Kidney epithelial cell (primary cell): ENCODE measurements at places on chromosomes 2 and 18. TPM values are rescaled to one million over a fixed set of nuclear protein-coding genes. Genes with fewer than 3 reads are reported as not detected.

Gene SLC5A7
- total RNA-seq: not detected in 2 replicates

DNA sequence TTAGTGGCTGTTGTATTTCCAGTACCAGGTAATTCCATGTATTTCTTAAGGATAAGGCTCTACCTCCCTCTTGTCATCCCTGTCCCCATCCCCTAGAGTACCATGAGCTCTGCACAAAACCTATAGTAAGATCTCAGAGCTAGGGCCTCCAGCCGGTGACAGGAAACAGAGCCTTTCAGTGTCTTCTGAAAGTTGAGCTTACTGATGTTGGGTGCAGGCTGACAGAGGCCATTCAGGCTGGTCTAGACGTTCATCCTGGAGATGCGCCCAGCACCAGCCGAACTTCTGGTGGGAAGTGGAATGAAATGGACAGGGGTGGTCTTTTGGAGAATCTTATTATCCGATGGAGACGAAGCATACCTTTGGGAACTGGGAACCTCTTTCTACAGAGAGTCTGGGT, 16.7 kb upstream of the LYPD6B start:
- no peak for DNase-seq

DNA sequence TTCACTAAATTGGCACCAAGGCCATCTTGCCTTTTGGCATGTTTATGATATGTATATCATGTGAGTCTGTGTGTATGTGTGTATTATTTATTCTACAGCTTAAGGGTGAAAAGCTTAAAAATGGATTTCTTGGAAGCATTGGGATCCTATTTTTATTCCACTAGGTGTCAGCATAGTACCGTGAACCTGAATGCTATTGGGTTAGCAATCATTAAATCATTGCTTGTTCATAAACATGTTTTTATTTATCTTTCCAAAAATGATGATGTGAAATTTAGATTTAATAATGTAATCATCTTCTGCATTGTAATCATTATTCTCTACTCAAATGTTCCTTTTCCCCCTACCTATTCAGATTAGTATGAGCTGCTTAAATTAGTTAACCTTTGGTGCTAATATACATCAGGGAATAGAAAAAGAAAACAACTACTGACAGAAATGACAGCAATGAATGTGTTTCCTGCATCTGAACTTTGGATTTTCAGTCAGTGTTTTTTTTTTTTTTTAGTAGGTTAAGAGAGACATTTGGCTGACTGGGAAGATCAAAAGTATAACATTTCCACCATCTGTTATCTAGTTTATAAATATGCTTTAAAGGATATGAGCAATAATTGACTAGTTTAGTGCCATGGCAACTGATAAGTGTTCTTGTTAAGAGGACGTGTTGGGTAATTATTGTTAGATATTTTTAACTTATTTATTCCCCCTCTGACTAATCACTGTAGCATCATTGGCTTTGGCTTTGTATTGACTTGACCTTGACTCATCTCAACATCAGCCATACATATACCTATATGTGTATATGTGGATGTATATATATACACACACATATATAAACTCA, 14.1 kb upstream of the ZSWIM2 start:
- DNase-seq: no peak

DNA sequence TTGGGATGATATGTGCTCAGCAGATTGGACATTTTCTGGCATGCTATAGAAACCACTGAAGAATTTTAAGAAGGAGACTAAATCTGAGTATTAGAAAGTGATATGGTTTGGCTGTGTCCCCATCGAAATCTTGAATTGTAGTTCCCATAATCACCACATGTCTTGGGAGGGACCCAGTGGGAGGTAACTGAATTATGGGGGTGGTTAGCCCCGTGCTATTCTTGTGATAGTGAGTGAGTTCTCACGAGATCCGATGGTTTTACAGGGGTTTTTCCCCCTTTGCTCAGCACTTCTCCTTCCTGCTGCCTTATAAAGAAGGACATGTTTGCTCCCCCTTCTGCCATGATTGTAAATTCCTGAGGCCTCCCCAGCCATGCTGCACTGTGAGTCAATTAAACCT, 535.9 kb upstream of the VRK2 start:
- DNase-seq: no peak

DNA sequence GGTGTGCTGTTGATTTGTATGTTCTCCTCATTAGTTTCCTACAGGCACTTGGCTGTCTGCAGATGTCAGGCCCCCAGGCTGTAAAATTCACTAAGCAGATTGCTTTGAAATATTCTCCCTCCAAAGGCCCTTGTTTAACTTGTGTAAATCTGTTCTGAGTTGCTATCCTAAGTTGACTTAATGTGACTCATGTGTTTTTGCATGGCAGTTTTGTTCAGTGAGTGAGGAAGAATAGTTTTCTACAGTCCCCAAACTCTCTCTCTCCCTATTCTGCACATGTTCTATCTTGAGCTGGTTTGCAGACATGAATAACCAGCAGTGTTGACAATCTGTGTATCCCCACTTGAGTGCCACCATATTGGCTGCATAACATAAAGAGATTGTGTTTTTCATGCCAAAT, 1005.4 kb upstream of the DDX18 start:
- DNase-seq: no peak

DNA sequence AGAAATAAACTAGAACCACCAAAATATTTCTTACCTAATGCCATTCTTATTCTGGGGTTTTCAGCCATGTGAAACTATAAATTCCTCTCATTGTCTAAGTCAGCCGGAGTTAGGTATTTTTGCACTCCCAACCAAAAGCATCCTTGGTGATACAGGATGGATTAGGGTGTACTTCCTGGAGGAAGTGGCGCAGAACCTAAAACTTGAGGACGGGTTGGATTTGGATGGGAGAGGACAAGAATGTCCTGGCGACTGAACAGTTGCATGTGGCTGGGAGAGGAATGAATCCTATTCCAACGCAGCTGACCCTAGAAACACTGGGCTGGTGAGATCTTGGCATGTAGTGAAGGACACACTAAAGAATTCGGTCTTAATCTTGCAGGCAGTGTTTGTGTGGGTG, 58.5 kb downstream of the E2F6 start:
- no peak for DNase-seq

GRCh38 chr2:67032076-67032475, 365.1 kb upstream of the ETAA1 start:
- no peak for DNase-seq

DNA sequence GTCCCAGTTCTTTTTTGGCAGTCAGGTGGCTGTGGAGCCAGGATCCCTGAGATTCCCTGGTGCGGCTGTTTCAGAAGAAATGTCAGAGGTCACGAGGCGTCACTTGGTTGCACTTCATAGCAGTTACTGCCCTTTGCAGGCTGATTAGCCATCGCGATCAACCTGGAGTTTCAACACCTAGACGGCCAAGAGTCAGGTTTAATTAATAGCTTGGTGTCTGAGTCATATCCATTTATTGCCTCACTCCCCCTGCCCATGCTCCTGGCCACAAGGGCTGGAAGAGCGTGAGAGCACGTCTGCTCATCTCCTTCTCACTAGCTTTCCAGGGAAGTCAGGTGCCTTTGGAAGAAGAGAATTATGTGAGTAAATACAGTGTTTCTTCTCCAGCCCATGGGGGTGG, 552.3 kb downstream of the TSN start:
- DNase-seq: peak; percentile 87

DNA sequence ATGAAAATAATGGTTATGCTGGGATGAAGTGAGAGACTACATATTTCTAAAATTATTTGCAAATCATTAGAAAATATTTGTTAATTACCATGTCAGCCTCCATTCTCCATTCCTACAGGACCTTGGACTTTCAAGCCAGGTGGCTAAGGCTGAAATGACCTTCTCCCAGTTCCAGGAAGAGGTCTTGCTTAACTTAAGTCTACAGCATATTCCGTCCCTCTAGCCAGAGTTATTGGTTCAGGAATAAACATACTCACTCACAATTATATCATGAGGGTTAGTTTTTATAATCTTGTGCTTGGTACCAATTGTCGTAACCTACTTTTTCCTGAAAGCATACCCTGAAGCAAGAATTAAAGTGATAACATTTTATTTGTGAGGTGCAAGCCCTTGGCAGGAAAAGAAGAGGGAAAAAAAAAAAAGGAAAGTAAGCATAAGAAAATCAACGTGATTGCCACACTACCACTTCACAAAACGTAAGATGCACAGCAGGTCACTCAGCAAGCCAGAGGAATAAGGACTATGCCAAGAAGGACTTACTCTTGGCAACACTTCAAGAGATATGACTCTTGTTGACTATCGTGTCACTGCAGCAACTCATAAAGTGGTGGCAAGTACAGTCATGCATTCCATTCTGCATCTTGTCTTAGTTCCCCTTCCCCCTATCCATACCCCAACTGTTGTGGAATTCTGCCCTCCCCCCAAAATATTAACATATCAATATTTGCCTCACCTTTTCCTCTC, 479.1 kb downstream of the MBD2 start:
- no peak for DNase-seq

Gene TACR1
- 0.21 TPM in 1 of 2 replicates, not detected in the other for total RNA-seq

Gene GPBAR1
- 0.92 TPM in 1 of 2 replicates, not detected in the other for total RNA-seq

DNA sequence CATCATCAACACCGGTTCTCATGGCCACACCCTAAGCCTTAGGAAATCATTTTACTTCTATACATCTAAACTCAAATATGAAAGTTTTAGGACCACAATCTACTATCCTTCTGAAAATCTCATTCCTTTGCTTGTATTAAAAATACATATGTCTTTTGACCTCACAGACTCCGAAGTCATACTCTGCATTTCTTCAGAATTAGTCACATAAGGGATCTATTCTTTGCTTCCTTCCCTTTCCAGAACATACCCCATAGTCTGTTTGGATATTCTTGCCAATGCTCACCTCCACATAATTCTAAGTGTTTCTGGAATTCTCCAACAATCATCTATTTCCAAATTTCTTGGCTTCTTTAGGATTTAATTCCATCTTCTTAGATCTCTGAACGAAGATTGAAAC, 14.2 kb upstream of the DSG1 start:
- DNase-seq: no peak

Gene ATG9A
- total RNA-seq: 46.1 and 58.0 TPM in 2 replicates

DNA sequence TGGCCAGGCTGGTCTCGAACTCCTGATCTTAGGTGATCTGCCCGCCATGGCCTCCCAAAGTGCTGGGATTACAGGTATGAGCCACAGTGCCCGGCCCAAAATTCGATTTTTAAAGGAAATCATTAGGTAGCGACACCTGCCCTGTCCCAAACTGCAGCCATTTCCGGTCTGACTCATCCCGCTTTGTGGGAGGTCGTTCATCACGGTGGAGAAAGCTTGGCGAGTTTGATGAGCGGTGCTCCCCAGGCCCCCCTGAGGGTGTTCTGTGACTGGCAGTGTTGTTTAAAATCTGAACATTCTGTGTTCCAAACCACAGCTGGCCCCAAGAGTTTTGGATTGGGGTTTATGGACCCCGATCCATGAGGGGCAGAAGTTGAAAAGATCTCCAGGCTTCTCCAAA, 53.0 kb upstream of the GLI2 start:
- DNase-seq: no peak

DNA sequence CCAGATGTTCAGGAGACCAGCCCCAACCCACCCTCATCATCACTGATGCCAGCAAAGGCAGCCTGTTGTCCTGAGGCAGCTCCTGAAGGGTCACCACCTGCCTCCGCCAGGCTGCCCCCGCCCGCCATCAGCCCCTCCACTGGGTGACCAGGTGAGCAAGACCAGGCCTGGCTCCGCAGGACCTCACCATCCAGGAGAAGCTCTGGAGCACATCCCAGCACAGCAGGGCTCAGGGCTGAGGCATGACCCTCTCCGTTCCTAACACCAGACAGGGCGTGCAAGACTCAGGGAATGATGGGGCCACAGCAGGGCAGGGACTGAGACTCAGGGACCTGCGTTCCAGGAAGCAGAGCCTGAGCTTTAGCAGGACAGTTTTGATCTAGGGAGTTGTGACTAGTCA, 218.8 kb upstream of the RAB6C start:
- no peak for DNase-seq

Gene C2orf80
- not detected in 2 replicates for total RNA-seq

DNA sequence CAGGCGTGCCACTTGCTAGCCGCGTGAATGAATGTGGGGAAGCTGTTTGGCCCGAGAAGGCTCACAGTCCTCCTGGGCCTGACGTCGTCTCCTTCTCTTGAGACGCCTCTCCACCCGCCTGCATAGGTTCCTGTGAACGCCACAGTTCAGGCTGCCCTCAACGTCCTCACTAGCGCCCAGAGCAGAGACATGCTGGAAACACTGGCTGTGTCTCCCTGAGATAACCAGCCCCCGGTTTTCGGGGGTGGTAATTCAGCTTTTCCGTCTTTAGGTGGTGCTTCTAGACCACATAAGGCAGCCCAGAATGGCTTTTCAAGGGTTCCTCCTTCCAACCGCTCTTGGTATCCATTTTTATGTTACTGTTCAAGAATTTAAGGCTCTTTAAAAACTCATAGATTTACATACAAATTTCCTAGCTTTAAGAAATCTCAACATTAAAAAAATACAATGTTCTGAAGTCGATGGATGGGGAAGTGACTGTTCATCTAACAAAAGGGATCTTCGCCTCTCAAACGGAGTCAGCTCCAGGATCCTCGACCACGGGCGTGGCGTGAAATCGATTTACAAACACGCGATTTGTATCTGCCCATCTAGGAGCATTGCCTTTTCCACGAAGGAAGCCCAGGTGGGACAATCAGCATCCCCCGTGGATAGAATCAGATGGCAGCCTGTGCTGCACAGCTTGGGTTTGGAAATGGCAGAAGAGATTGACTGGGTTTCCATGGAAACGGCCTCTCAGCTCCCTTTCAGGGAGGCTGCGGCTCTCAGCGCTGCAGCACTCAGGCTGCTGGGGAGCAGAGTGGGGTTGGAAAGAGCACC, 110.6 kb upstream of the PXDN start:
- no peak for DNase-seq

Gene GPR75
- 0.96 and 1.6 TPM in 2 replicates for total RNA-seq

DNA sequence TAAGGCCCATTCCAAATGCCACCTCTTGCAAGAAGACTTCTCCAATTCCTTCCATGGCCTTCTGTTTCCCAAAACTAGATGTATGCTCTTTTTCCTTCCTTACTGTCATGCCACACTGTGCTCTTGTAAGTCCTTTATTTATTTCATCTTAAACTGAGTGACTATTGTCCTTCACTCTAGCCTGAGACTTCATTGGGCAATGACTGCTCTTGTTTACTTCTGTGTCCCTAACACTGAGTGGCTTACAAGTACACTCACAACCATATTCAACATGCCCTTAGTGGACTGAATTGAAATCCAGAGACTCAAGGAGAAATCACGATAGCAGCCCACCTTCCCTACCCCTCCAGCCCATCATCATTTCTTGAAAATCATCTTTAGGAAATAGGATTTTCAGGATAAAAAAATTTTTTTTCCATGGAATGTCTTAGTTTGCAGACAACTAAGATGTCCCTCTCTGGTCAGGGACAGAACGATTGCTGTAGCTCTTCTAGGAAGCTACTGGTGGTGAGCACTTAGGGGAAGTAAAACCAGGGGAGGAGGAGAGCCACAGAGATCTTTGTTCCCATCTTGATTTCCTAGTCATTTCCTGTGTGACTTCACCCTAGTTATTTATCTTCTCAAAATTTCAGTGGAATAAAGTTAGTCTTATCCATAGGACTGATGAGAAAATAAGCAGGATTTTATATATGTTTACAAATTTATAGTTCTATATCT, 80.7 kb downstream of the CYRIA start:
- no peak for DNase-seq

DNA sequence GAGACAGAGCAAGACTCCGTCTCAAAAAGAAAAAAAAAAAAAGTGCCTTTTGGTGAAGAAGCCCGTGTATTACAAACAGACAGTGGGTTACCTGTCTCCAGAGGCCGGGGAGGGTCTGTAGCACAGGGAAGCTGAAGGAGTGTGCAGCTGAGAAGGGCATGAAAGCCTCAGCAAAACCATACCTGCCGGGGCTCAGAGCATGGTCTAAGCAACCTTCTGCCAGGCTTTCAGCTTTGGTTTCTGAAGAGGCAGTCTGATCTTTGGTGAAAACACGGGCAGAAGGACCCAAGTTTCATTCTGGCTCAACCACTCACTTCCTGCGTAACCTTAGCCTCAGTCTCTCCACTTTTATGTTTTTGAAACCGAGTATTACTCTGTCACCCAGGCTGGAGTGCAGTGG, 21.5 kb downstream of the SH2D6 start:
- DNase-seq: no peak
